ENCODE measurements at places on chromosomes 16 and 17.

DNA sequence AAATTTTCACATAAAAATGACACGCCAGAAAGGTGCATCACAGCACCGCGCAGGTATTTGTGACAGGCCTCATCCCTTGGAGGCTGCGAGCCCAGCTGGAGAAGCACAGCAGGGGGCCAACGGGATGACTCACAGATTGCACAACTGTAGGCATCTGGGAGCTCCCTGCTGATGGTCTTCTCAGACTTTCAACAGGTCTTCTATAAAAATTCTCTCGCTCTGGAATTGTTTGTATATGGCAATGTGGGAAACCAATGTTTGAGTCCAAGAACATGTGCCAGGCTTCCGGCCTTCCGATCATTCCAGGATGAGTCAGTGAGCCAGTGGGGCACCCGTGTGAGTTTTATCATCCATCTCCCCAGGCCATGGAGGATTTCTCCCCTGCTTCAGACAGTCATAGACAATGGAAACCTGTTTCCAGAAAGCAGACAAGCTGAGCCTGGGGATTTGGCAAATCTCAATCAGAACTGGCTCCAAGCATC is 24.1 kb upstream of the ADORA2B start:
- DNase-seq: no peak

GRCh38 chr16:28915181-28915580 is 9.9 kb downstream of the RABEP2 start:
- no peak for DNase-seq

GRCh38 chr17:8163978-8164814 is 1.4 kb upstream of the VAMP2 start:
- DNase-seq: peak; percentile 34

GRCh38 chr17:27339198-27339835 is 45.4 kb downstream of the WSB1 start:
- DNase-seq: no peak

GRCh38 chr17:50076591-50077235 is 18.4 kb upstream of the PDK2 start:
- no peak for DNase-seq

DNA sequence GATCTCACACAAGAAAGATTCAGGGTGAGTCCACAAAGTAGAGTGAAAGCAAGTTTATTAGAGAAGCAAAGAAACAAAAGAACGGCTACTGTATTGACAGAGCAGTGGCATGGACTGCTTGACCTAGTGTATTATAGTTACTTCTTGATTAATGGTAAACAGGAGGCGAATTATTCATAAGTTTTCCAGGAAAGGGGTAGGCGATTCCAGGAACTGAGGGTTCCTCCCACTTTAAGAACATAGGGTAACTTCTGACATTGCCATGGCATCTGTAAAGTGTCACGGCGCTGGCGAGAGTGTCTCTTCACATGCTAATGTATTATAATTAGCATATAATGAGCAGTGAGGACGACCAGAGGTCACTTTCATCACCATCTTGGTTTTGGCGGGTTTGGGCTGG is 93.2 kb downstream of the CACNG3 start:
- no peak for DNase-seq

DNA sequence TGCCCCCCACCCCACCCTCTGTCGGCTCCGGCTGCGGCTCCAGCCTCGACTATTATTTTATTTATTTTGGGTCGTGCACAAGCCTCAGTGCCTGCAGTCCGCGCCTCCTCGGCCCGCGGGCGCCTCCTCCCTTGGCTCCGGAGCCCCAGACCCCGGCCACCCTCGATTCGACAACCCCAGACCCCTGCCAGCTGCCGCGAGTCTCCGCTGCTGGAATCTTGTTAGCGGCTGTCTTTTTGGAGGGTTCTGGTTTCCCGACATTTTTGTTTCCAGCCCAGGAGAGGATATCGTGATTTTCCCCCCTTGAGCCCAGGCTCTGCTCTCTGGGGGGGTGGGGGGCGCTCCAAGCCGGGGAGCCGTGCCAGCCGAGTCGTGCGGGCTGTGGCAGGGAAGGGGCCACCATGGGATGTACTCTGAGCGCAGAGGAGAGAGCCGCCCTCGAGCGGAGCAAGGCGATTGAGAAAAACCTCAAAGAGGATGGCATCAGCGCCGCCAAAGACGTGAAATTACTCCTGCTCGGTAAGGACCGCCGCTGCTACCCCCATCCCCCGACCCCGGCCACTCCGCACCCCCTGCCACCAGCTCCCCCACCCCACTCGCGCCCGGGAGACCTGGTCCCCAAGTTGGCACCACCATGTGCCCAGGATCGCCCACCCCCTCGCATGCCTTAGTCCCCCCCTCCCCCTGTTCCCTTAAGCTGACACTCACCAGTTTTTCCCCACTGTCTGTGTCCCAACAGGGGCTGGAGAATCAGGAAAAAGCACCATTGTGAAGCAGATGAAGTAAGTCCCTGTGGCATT is 746 bp downstream of the GNAO1 start:
- DNase-seq: no peak

DNA sequence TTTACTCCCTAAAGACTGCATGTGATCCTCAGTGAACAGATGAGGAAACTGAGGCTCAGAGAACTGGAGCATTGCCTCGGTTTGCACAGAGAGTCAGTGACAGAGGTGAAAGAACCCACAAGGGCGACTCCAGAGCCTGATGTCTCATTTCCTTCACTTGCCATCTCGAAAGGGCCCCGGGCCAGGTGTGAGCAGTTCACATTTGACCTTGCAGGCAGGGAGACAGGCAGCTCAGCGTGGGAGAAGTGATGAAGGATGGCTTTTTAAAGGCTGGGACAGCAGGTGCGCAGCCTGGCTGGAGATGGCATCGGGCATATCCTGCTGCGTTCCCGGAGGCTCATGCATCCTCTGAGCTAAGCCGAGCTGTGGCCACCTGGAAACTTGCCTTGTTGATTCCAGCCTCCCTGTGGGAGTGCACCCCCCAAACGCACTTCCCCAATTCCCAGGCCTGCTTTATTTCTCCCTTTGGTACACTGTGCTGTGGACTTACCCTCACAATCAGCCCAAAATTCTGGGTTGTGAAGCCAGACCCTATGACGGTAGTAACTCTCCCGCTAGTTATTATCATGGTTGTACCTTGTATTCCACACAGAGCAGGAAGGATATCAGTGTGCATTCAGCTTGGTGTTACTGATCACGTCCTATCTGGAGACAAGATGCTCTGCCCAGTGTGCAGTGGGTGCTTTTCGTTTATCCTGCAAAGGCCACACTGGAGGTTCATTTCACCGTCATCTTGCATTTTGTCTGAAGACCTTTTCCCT is 753.2 kb upstream of the EEF2KMT start:
- DNase-seq: no peak

DNA sequence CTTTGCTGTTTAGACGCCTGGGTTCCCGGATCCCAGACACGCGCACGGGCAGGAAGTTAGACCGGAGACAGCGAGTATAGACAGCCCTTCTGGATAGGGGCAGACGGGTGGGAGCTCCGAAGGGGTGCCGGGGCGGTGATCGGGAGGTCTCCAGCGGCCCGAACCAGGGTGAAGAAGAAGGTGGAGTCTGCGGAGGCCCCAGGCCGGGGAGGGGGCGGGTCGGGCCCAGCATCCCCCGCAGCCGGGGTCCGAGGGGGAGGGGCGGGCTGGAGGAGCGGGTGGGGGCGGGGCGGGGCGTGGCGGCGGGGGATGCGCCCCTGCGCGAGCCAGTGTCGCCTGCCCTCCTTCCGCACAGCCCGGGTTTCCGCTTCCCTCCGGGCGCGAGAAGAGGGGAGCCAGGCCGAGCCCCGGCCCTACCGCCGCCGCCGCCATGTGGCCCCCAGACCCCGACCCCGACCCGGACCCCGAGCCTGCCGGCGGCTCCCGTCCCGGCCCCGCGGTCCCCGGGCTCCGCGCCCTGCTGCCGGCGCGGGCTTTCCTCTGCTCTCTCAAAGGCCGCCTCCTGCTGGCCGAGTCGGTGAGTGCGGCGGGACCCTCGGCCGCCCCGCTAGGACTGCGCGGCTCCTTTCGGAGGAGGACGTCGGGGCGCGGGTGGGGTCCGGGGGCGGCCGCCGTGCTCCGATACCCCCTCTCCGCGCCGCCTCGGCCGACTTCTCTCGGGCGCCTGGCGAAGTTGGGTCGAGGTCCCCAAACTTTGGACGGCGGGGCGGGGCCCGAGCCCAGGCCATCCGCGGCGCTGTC is at the start of gene CMTM3:
TSS of gene CMTM3 (plus strand) at position 329 of the 801 bp plus-strand sequence. CDS start at position 431, 102 bp downstream.
- DNase-seq: peak; percentile 38

DNA sequence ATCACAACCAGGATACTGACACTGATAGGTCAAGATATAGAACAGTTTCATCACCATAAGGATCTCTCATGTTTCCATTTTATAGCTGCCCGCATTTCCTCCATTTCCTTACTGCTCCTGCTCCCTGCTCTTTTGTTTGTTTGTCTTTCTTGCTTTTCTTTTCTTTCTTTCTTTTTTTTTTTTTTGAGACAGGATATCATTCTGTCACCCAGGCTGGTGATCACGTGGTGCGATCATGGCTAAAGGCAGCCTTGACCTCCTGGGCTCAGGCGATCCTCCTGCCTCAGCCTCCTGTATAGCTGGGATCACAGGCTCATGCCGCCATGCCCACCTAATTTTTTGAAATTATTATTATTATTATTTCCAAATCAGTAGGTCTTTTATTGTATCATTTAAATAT is 31.7 kb downstream of the PRAC1 start:
- no peak for DNase-seq

DNA sequence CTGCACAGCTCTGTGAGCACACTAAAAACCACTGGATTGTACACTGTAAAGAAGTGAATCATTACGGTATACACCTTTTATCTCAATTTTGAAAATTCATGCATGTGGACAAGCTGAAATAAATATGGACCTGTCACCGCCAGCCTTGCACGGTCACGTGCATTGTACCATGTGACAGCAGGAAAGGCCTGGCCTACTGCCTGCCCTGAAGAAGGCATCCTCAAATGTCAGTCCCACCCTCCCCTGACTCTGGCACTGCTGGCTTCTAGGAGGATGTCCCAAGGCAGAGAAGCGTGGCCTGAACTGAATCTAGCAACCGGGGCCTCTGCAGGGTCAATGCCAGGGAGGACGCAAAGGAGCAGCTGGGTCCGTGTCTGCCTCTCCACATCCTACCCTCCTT is 34.6 kb downstream of the SLC38A8 start:
- no peak for DNase-seq

GRCh38 chr16:20243731-20244281 is 83.5 kb downstream of the GP2 start:
- no peak for DNase-seq

DNA sequence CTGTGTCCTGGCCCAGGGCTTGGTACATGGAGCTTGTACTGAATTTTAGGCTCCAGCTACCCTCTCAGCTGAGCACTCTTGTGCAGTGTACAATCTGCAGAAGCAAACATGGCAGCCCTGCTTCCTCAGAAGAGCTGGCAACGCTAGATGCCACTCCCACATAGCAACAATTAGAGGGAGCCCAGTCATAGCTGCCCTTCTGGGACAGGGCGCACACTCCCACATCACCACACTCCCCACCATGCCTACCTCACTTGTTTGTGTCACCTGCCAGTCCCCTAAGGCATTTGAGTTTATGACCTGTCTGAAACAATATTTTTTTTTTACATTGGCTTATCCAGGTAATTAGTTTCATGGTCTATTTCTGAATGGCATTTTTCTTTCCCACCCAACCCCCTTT is 72.3 kb downstream of the C17orf67 start:
- DNase-seq: no peak

DNA sequence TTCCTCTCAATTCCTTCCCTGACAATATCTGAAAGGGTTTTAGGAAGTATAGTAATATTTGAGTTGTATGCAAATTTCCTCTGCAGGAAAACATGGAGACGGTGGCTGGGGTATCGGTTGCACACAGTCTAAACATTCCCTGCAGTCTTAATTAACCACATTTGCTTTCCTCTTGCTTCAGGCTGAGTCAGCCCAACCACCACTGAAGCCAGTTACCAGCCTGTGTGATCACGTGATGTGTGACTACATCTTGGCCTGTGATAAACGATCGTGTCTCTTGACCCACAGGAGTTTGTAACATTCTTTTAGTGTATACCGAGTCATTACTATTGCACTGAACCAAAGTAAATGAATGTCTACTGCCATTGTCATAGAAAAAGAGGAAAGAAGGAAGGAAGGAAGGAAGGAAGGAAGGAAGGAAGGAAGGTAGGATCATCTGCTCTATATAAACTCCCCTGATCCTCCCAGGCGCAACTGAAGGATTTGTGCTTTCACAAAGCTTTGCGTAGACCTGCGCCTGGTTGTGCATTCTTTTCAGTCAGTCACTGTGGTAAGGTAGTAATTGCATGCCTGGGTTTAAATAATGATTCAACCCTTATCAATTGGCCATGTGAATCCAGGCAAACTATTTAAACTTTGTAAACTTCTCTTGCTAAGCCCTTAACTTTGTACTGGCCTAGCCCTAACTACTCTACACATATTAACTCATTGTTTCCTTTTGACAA is 280.6 kb upstream of the SALL1 start:
- DNase-seq: no peak

- no peak for DNase-seq
Measured at GRCh38 chr17:41691031-41691777, 2.5 kb downstream of the EIF1 start.

GRCh38 chr16:67534431-67534830 is 5.8 kb downstream of the RIPOR1 start:
- DNase-seq: no peak

- peak; percentile 70 for DNase-seq
Measured at GRCh38 chr16:641326-642188, at the start of gene MCRIP2. Gene MCRIP2 (plus strand): TSS chr16:641828. CDS start chr16:641992, 164 bp downstream.

DNA sequence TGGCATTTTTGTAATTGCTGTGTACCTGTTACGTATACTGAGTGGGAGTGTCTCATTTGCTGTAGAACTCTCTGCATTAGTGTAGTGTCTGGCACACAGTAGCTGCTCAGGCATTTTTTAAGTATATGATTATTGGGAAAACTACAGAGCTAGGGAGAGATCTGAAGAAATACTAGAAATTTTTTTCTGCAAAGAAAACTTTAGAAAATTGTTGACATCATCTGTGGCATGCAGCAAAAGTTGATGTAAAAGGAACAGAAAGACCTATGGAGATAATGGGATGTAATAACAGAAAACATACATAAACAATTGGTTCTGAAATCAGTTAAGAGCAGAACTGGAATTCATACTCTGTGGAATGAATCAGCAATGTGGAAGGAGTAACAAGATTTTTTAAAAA is 11.6 kb downstream of the CLTC start:
- DNase-seq: no peak

DNA sequence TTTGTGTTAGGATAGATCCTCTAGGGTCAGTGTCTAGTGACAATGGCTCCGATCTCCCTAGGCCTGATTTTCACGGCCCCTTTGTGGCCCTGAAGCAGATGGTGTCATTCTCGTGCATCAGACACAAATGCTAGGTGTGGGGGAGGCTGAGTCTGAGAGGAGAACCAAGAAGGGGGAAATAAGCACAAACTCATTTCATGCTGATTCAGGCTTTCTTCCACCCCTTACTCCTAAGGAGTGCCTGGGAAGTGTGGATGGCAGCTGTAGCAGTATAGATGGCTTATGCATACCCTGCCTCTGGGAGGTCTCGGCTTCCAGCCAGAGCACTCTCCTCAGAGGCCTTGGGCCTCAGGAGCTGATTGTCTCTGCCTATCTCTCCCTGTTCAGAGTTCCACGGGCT is 1.8 kb upstream of the WNK4 start:
- no peak for DNase-seq

Data from GF-D8 (cell line).